ENCODE measurements at places on chromosomes 1 and 21.

DNA sequence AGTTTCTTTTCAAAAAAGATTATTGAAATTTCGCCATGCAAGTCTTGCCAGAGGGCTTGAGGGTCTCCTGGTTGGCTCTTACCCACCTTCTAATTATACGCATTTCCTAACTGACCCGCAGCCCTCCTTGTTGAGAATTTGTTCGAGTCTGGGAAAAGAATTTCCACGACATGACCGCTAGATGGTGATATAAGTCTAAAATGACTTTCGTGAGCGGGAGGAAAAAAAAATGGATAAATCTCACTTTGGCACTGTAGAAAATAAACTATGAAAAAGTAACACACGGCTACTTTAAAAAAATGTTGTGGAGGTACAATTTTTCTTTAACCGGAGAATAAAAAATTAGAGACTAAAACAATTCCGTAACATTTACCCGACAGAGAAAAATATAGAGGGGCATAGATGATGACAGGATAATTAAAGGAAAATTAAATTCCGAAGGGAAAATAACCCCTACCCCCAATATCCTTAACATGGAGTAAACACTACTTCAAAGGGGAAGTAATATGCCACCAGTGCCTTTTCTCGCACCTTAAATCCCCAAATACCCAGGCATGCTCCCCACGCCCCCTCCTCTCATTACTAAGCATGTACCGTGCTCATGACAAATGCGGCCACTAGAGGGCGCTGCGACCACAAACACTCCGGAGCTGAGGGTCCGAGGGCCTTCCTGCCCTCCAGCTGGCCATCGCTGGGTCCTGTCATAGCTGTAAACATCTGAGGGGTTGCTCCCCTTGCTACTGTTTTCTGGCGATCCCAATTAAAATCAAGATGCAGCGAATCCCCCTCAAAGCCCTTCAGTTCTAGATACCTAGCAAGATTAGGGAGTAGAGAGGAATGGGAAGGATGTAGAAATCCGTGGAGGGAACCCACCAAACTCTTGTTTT is 266.9 kb downstream of the ASTN1 start:
- DNase-seq = peak; percentile 19

- no peak for DNase-seq
Observed at GRCh38 chr1:234897754-234898454, 230.7 kb downstream of the TOMM20 start.

- DNase-seq = no peak
Observed at GRCh38 chr1:7224081-7224534, 438.9 kb downstream of the CAMTA1 start.

- DNase-seq = no peak
Observed at GRCh38 chr1:213138391-213138790, 87.3 kb downstream of the RPS6KC1 start.

DNA sequence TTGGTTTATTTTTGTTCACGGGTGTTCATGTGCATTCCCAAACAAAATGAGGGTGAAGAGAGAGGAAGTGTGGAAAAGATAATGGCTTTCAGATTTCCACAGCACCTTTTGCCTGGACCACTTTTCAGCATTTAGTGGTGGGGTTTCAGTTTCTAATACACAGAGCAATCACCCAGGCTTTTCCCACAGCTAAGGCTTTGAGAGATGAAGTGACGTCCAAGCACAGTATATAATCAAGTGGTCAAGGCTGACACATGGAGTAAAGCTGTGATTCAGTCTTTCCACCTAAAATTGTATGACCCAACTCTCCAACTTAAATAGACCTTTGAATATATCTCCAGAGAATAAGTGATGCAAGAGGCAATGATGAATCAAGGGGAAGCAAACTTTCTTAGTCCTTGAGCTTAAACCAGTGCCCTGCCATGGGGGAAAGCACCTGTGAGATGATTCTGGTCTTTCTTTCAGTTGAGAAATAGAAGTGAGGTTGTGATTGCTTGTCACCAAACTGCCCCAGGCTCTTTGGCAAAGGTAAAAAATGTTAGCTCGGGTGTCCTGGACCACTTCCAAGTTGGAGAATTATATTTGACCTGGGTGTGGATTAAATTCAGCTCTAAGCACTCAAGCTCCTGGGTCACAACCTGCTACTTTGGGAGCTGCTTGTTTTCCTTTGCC is 2.4 kb upstream of the PIK3R3 start:
- no peak for DNase-seq

GRCh38 chr1:94303005-94303404 is 65.6 kb upstream of the ARHGAP29 start:
- DNase-seq = no peak

DNA sequence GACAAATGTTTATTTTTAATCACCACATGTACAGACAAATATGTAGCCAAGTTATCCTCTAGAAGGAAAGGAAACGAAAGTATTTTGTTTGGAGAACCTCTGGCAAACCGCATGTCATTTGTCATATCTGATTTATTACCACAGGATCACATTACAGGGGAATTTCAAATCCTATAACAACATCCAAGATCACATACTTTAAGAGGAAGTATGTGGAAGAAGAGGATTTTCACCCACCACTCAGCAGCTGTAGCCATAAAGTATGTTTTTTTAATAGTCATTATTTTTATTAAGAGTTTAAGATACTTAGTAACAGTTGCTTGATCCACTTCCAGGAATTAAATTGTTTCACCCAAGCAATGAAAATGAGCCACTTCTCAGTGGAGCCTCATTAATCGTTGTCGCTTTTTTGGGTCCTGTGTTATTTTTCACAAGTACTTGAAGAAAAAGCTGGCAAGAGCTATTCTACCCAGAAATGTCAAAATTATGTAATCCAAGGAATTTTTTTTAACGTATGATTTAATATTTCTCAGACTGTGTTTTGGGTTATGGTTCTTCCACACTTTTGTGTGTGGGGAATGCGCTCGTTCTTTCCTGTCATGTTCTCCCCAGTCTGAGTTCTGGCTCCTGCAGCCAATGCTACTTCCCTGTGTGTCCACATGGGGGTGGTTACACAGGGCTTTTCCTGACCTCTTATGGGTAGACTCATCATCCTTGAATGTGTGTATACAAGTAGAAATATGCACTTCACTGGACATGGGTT is 6.9 kb downstream of the SERTAD4 start:
- no peak for DNase-seq

DNA sequence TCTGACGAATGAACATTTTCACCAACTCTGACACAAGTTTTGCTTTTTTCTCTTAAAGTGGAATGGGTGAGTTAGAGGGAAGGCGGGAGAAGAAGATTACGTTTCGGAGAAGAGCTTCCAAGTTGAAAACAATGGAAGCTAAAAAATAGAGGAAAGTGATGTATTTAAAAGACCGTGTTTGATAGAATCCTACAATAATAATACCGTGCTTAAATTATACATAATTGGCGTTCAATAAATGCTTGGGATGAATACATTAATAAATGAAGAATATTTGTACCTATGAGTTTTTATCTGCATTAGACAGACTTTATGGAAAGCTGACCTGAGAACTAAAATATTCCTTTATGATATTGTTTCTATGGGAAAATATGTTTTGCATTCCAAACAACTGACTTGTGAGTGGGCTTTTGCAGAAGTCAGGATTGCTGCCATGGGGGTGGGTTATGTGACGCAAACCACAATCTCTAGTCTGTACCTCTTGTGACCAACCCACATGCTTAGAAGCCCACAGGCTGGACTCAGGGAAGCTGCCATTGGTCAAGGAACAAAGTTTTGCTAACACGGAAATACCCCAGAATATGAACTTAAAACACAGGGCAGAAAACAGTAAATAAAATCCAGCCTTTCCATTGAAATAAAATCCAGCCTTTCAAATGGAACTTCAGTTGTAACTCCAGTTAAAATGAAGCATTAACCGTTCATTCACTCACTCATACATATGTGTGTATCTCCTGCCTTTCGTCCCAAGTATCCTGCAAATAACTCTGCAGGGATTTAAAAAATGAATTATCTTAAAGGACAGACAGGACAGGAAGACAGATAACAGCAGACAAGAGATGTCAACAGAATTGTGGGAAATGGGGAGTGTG is 21.3 kb upstream of the ATF3 start:
- no peak for DNase-seq

GRCh38 chr1:98103617-98104285 is 182.9 kb upstream of the DPYD start:
- DNase-seq = no peak

DNA sequence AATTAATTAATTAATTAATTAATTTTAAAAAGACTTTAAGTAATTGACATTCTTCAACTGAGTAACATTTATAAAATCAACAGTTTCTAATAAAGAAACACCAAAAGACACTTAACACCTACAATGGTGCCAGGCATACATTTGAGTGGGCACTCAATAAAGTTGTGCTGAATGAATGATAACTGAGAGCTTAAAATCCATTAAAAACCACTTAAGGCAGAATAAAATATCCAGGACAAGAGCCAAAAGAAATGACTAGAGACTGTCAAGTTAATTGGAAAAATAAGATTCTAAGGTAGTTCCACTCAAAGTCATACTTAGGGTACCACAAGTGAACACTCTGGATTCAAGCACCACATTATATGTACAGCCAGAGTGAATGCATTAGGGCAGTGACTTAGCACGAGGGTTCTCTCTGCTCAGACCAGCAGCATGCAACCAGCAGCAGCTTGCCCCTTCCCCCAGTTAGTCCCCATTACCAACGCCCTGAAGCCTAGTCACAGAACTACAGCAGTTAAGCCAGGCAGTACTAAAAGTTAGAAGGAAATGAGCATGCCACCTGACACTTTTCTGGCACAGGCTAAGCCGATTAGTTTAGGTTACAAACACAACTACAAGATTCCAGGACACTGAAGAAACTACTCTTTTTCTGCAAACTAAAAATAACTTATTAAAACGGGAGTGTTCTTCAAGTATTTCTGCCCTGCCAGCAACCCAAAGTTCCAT is 46.5 kb downstream of the LUZP1 start:
- no peak for DNase-seq

- no peak for DNase-seq
Observed at GRCh38 chr1:76426606-76427005, 352.1 kb downstream of the ST6GALNAC3 start.

DNA sequence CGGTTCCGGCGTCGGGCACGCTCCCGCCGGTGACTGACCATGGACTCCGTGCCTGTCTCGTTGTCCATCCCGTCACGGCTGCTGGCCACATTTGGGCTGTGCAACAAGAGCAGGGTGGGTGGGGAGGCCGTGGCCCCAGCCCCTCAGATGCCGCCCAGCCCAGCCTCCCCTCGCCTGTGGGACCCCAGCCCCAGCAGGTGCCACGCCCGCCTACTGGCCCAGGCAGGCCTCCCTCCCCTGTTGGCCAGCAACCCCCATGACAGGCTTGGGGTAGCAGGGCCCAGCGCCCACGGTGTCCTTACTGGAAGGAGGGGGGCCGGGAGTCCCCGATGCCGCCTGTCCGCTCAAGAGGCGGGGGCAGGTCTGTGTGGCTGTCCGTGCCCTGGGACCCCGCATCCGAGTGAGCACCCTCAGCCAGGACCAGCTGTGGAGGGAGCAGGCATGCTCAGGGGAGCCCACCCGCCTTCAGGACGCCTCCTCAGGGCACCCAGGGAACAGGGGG is 7.1 kb downstream of the DVL1 start:
- DNase-seq = no peak

- peak; percentile 16 for DNase-seq
Observed at GRCh38 chr1:159214149-159214760, 9.6 kb downstream of the ACKR1 start.

DNA sequence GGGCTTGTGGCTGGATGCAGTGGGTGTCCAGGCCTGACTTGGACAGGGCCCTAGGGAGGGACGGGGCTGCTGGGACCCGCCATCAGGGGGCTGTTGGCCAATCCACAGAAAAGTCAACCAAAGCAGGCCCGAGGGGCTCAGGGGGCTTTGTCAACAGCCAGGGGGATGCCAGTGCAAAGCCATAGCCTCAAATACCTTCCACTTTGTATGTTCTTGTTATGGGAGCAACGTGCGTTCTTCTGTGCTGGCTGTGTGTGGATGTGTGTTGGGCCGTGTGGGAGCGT is 35.4 kb upstream of the ARF1 start:
- DNase-seq = no peak

DNA sequence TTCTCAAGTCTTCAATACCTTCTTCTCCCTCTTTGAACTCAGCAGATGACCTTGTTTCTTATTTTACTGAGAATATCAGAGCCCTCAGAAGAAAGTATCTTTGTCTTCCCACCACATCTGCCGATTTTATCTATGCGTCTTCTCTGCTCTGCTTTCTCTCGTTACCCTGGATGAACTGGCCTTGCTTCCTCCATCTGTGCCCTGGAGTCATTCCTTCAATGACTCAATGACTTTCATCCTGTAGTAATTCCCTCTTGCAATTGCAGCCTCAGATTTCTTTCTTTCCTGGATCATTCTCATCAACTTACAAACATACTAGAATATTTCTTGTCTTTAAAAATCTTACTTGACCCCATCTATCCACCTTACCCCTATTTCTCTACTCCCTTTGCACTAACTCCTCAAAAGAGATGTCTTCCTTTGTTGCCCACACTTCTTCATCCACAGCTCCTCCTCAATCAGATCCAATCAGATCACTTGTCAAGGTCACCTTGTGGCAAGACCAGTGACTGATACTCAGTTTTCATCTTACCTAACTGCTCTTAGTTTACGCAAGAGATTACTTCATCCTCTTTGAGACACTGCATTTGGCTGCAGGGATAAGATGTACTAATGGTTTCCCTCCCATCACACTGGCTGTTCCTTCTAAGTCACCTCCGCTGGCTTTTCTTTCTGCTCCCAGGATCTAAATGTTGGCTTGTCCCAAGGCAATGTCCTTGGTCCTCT is 8.2 kb upstream of the TGFBR3 start:
- no peak for DNase-seq

GRCh38 chr1:63943393-63943792 is 169.6 kb downstream of the ROR1 start:
- no peak for DNase-seq

- DNase-seq = no peak
Observed at GRCh38 chr1:211753649-211754251, 76.8 kb downstream of the LPGAT1 start.

DNA sequence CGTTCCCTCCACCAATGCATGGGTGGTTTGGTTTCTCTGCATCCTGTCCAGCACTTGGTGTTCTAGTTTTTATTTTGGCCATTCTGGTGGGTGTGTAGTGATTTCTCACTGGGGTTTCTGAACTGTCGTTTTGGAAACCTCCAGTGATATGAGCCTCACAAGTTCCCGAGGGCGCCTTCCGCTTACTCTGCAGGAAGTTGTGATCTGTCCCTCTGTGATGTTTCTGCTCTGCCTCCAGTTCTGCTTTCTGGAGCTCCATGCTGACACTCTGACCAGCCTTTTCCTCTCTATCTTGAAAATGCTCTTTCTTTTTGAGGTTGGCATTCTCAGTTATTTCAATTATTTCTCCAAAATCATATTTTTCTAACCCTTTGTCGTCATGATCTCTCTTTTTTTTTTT is 111.6 kb downstream of the PLD5 start:
- no peak for DNase-seq
